Activated CD4-positive, alpha-beta T cell treated with anti-CD3 and anti-CD28 coated beads, Interleukin-2, amount 10 ng/mL, durations not matched to agents 24 days and 14 days (primary cell): ENCODE measurements at places on chromosomes 12 and 14.
A peak's percentile ranks its signal among the peaks of the same experiment; 100 is the strongest.

GRCh38 chr14:85459361-85460000 is 70.5 kb upstream of the FLRT2 start:
- no peak for DNase-seq
- no peak overlapping the region for H3K27ac ChIP-seq

DNA sequence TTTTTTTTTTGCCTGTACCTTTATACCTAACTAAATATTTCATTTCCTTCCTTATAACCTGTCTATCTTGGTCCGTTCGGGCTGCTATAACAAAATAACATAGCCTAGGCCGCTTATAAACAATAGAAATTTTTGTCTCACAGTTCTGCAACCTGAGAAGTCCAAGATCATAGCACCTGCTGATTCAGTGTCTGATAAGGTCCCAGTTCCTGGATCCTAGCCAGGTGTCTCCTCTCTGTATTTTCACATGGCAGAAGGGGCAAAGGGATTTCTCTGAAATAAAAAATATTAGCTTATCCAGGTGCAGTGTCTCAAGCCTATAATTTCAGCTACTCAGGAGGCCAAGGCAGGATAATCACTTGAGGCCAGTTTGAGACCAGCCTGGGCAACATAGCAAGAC is 1046.6 kb upstream of the USP15 start:
- H3K4me1 ChIP-seq, result no peaks in the 10 kb centered on the region
- no peak for DNase-seq
- H3K27me3 ChIP-seq, result no peaks in the 10 kb centered on the region

DNA sequence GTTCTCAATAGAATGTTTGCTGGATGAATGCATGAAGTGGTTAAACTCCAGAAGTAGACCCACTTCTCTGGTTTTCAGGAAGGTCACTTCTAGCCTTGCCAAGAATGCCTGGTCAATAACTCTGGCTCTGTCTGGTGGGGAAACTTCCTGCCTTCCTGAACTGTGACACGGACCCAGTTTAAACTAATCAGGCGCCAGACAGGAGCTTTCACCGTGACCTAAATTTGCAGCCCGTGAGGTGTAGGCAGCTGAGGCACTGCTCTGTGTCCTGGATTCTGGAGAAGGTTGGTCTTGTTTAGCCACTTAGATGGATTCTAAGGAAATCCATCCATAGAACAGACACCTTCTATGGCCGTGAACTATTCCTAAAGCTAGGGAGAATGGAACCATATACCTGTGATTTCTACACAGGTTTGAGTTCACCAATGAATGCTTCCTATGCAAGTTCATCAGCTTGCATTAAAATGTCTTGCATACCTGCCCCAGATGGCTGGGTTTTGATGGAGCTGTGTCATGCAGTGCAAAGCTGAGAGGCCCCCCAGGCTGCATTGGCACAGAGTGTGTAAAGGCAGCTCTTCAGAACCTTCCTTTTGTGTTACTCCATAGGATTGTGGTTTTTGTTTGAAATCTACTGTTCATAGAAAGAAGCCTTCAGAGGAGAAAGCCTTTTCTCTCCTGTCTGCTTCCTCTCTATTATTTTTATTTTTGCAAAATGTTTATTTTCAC is 4.4 kb downstream of the CHST11 start:
- H3K36me3 ChIP-seq, result peaks cover 20% of the 10 kb centered on the region
- peak; percentile 70 for DNase-seq
- H3K27ac ChIP-seq, result peak overlapping the region; percentile 68
- H3K4me1 ChIP-seq, result peaks cover 58% of the 10 kb centered on the region
- H3K27me3 ChIP-seq, result no peaks in the 10 kb centered on the region
- H3K4me3 ChIP-seq, result peak overlapping the region; percentile 99

GRCh38 chr12:109273354-109273753 is 35.7 kb downstream of the FOXN4 start:
- no peak for DNase-seq
- H3K27ac ChIP-seq, result no peak overlapping the region
- H3K4me3 ChIP-seq, result no peak overlapping the region

GRCh38 chr12:39780411-39780912 is 160.9 kb upstream of the ABCD2 start:
- DNase-seq, result no peak
- H3K4me3 ChIP-seq, result no peak overlapping the region
- no peaks in the 10 kb centered on the region for H3K36me3 ChIP-seq
- H3K4me1 ChIP-seq, result no peaks in the 10 kb centered on the region
- no peak overlapping the region for H3K27ac ChIP-seq

- peaks cover 2% of the 10 kb centered on the region for H3K4me1 ChIP-seq
- H3K4me3 ChIP-seq, result no peak overlapping the region
- no peak overlapping the region for H3K27ac ChIP-seq
- DNase-seq, result peak; percentile 62
- no peaks in the 10 kb centered on the region for H3K36me3 ChIP-seq
Observed at GRCh38 chr14:35944847-35945246, 118.7 kb downstream of the BRMS1L start.

DNA sequence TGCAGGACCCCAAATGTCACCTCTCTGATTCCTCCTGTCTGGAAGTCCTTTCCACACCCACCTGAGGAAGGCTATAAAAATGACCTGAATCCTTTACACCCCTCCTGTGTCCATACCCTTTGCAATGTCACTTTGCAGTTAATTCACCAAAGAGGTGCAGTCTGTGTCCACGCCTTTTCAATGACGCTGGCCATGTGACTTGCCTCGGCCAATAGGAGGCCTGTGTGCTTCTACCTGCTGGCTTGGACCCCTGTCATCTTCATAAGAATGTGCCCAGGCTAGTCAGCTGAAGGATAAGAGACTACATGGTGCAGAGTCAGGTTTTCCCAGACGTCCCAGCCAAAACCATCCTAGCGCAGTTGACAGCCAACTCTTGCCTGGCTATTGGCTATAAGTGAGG is 101.4 kb downstream of the KSR2 start:
- H3K4me3 ChIP-seq, result no peak overlapping the region
- no peak overlapping the region for H3K27ac ChIP-seq
- H3K4me1 ChIP-seq, result no peaks in the 10 kb centered on the region
- H3K36me3 ChIP-seq, result no peaks in the 10 kb centered on the region

DNA sequence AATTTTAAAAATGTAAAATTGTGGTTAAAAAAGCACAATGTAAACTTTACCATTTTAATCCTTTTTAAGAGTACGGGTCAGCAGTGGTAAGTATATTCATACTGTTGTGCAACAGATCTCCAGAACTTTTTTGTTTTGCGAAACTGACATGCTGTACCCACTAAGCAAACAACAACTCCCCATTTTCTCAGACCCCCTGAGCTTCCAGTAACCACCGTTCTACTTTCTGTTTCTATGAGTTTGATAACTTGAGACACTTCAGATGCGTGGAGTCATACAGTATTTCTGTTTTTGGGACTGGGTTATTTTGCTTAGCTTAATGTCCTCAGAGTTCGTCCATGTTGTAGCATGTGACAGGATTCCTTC is 38.0 kb downstream of the CHST11 start:
- H3K27me3 ChIP-seq, result no peaks in the 10 kb centered on the region
- H3K36me3 ChIP-seq, result peaks cover 30% of the 10 kb centered on the region
- peak overlapping the region; percentile 81 for H3K4me3 ChIP-seq
- peak; percentile 74 for DNase-seq

GRCh38 chr12:71999795-72000194 is 61.1 kb downstream of the TPH2 start:
- peaks cover 23% of the 10 kb centered on the region for H3K27me3 ChIP-seq
- no peak overlapping the region for H3K27ac ChIP-seq
- DNase-seq, result no peak
- H3K36me3 ChIP-seq, result no peaks in the 10 kb centered on the region
- H3K4me1 ChIP-seq, result peaks cover 3% of the 10 kb centered on the region

DNA sequence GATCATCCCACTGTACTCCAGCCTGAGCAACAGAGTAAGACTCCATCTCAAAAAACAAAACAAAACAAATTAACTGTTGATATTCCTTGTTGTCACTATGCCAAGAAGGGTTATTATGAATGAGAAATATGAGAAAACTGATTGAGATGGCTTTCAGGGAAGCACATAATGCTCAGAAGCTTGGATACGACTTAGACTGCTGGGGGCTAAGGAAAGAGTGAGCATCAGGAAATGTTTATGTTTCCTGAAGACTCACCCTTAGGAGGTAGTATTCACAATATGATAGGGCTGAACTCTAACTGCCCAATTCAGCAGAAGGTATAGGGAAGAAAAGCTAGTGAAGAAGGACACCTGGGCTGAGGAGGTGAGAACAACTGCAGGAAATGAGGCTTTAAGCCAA is 6.3 kb downstream of the STYK1 start:
- peaks cover 7% of the 10 kb centered on the region for H3K4me1 ChIP-seq
- DNase-seq, result peak; percentile 25
- H3K27me3 ChIP-seq, result peaks cover 43% of the 10 kb centered on the region
- H3K27ac ChIP-seq, result no peak overlapping the region
- no peaks in the 10 kb centered on the region for H3K36me3 ChIP-seq

DNA sequence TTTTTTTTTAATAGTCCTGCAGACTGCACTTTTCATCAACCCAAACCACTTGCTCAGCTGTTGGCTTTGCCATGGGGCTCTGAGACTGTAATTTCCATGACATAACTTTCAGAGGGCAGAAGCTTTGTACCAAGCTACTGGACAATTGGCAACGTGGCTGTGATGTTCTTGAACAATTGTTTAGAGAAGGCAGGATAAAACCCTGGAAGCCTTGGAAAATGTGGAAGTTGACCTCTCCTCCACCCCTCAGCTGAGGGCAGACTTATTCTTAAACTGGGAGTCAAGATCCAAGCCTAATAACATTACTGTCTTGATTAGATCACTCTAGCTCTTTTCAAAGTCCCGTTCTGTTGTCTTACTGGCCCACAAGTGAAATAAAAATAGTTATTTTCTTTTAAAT is 2.2 kb downstream of the OR4E1 start:
- H3K27me3 ChIP-seq, result peaks cover 15% of the 10 kb centered on the region
- H3K4me1 ChIP-seq, result no peaks in the 10 kb centered on the region
- H3K36me3 ChIP-seq, result no peaks in the 10 kb centered on the region

GRCh38 chr12:40971911-40972310 is 216.2 kb upstream of the PDZRN4 start:
- no peak overlapping the region for H3K4me3 ChIP-seq
- H3K4me1 ChIP-seq, result no peaks in the 10 kb centered on the region
- no peak for DNase-seq
- H3K27me3 ChIP-seq, result no peaks in the 10 kb centered on the region

DNA sequence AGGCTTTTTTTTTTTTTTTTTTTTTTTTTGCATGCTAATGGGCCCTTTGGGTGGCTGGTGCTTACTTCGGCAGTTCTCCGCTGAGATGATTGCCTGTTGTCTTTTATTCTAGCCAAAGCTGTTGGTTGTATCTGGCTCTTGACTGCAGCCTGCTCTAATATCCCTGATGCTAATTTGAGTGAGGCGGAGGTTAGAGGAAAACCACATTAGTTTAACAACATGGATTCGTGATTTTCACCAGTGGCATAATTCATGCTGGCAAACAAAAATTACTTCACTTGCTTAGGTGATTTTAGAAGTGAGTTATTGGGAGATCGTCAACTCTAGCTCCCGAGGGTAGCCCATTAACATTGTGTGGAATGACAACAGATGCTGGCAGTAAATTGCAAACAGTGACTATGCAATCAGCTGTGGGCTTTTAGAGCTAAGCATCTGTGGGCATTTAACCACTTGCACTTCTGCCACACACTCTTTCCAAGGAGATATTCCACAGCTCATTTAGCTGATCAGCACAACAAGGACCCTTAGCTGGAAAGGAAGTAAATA is 97.6 kb upstream of the ZDHHC17 start:
- no peaks in the 10 kb centered on the region for H3K36me3 ChIP-seq
- DNase-seq, result no peak
- H3K4me3 ChIP-seq, result no peak overlapping the region

DNA sequence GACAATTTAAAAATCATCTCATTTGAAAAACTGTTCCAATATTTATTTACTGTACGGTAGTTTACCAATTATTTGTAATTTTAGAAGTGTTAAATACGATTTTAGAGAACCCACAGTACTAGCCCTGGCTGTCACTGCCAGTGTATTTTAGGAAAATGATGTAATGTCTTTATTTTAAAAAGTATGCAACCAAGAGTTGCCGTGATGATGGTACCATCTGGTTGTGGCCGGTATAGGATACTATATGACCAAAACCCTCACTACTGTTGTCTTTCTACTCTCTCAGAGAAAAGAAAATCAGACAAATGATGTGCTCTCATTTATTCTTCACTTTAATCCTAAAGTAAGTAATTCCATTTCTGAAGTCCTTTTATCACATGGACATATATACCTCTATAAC is 395.0 kb downstream of the FOXG1 start:
- no peak overlapping the region for H3K27ac ChIP-seq
- no peaks in the 10 kb centered on the region for H3K27me3 ChIP-seq
- DNase-seq, result no peak
- H3K4me3 ChIP-seq, result no peak overlapping the region

DNA sequence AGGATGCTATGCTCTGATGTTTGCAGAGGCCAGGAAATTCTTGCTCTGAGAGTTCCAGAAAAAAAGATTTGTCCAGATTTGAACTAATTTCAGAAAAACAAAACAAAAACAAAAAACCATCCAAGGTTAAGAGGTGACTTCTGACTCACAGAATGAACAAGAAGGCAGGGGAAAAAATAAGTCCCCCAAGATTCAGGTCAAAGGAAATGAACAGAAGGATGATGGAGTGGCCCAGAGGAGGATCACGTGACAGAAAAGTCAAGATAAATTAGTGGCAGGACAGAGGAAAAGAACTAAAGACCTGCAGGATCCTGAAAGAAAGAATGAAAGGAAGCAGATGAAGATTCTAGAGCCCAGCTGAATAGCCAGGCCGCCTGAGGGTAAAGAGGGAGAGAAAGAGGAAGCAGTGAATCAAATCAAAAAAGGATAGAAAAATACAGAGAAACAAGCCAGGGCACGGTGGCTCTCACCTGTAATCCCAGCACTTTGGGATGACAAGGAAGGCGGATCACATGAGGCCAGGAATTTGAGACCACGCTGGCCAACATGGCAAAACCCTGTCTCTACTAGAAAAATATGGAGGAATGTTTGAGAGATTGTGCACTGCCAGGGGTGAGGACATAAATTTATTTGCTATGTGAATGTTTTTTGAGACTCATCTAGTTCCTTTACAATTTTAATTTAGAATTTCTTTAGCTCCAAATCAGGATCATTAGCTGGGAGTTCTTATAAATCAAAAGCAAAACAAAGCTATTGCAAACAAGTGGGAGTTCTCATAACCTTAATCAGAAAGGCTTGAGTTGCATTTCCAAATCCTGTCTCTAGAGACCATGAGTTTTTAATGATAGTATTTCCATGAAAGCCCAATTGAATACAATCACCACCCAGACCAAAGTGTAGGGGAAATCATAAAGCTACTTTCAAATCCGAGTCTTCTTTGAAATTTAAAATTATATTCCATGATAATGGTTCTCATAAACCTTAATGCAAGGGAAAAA is 217.1 kb upstream of the PLEKHG7 start:
- H3K4me1 ChIP-seq, result peaks cover 22% of the 10 kb centered on the region
- peaks cover 6% of the 10 kb centered on the region for H3K36me3 ChIP-seq
- H3K27ac ChIP-seq, result peak overlapping the region; percentile 34
- H3K27me3 ChIP-seq, result no peaks in the 10 kb centered on the region
- H3K4me3 ChIP-seq, result no peak overlapping the region

DNA sequence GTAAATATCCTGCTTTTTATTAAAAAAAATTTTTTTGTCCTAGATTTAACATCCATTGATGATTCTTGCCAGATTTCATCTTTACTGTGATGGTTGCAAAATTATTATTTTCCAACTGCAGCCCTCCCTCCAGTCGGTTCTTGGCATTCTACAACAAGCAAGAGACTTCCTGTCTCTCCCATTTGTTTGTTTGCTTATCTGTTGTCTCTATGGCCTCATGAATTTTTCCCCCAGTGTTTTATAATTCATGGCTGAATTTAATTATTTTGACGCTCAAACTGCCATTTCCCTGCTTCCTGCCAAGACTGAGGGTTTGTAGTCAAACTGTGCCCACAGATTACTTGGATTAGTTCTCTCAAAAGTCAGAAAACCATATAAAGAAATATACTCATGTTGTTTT is 25.9 kb downstream of the CGRRF1 start:
- H3K27me3 ChIP-seq, result no peaks in the 10 kb centered on the region
- DNase-seq, result peak; percentile 4
- H3K4me3 ChIP-seq, result no peak overlapping the region
- no peak overlapping the region for H3K27ac ChIP-seq
- H3K36me3 ChIP-seq, result peaks cover 6% of the 10 kb centered on the region
